ENCODE measurements at places on chromosomes 6 and 20. TPM values are rescaled to one million over a fixed set of nuclear protein-coding genes. Genes with fewer than 3 reads are reported as not detected.

Gene DLK2
- total RNA-seq = 0.86 TPM

Gene PPDPF
- 545 TPM for total RNA-seq

Gene OR2B2
- total RNA-seq = not detected

DNA sequence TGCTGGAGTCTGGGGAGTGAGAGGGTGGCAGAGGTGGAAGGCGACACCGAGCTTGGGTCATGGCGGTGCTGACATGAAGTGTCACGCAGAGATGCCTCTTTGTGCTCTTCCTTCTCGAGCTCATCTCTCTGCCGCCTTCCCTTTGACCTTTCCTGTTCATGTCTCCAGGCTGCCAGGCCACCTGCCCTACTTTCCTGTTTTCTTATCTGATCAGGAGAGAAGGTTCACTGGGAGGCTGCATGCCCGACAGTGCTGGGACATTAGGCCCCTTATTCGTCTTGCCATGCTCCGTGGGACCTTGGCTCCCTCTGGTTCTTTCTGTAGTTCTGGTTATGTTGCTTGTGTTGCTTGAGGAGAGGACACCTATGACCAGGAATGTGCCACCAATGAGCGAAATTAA, 33.2 kb downstream of the CST8 start:
- no peak for DNase-seq
- H3K36me3 ChIP-seq = no peaks in the 10 kb centered on the region
- no peak overlapping the region for H3K27ac ChIP-seq

DNA sequence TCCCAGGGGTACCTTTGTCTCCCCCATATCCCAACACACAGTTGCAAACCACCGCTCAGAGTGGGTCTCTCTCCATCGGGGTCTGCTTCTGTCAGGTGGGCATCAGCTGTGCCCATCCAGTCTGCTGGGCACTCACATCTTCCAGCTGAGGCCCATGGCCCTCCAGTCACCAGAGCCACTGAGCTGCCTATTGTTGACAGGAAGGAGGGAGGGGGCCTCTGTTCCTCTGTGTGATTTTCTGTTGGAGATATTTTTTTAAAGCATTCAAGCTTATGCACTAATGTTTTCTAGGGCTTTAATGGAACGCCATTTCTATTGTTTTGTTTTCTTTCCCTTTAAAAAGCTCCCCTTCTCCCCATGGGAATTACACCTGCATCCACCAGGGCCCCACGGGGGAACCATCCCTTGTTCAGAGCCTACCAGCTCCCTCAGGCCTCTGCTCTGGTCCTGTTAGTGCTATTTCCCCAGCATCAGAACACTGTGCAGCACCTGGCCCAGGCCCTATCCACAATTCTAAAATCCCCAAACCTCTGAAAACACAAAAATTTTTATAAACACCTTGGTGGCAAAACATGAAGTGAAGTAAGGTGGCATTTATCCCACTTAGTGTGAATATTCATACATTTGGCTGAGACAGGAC, 326.2 kb downstream of the CD83 start:
- H3K36me3 ChIP-seq = no peaks in the 10 kb centered on the region
- H3K27ac ChIP-seq = no peak overlapping the region
- no peak for DNase-seq

- H3K4me3 ChIP-seq = no peak overlapping the region
- H3K27ac ChIP-seq = no peak overlapping the region
- H3K36me3 ChIP-seq = peaks cover 4% of the 10 kb centered on the region
- H3K4me1 ChIP-seq = no peaks in the 10 kb centered on the region
- no peaks in the 10 kb centered on the region for H3K27me3 ChIP-seq
These were observed 18.8 kb downstream of the ARHGAP40 start for GRCh38 chr20:38620441-38620840.

- no peak overlapping the region for H3K27ac ChIP-seq
- H3K4me1 ChIP-seq = peaks cover 16% of the 10 kb centered on the region
- H3K4me3 ChIP-seq = no peak overlapping the region
- no peaks in the 10 kb centered on the region for H3K36me3 ChIP-seq
These were observed 25.5 kb downstream of the CLIC5 start for GRCh38 chr6:45990162-45990561.

- peaks cover 14% of the 10 kb centered on the region for H3K36me3 ChIP-seq
- no peaks in the 10 kb centered on the region for H3K27me3 ChIP-seq
- H3K4me3 ChIP-seq = peak overlapping the region; percentile 75
- DNase-seq = peak; percentile 96
These were observed 38.9 kb upstream of the PMEPA1 start for GRCh38 chr20:57748601-57749130.

- DNase-seq = no peak
- no peaks in the 10 kb centered on the region for H3K36me3 ChIP-seq
- H3K4me1 ChIP-seq = no peaks in the 10 kb centered on the region
- H3K27ac ChIP-seq = no peak overlapping the region
- H3K4me3 ChIP-seq = no peak overlapping the region
- no peaks in the 10 kb centered on the region for H3K27me3 ChIP-seq
These were observed 199.1 kb upstream of the BTBD3 start for GRCh38 chr20:11718474-11719094.

DNA sequence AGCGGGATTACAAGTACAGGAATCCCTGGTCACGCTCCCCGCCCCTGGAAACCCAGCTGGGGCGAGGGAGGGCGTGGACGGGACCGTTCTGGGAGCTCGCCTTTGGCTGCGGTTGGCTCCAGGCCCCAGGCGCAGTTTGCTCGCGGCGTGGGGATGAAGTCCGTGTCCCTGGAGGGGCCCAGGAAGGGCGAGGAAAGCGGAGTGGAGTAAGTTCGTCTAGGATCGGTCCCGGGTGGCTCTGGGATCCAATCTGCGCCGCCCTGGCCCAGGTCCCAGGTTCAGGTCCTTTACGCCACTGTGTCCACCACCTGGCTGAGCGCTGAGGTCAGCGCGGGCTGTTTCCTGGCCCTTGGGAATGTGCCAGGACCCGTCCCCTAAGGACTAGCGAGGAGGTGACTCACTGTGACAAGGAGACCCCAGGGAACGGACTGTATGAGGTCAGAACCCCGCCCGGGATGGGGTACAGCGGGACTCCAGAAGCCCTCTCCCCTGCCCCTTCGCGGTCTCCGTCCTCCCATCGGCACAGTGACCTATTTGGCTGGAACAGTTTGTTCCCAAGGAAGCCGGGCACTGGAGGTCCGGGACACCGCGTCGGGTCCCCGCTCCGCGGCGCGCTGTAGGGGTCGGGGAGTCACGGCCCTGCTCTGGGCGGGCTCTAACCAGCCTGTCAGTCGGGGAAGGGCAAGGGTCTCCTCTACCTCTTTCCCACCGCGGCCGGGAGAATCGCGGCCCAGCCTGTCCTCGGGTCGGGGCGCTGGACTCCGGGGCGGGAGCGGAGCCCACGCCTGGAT, 724 bp downstream of the CDKN1A start:
- no peaks in the 10 kb centered on the region for H3K27me3 ChIP-seq
- H3K4me1 ChIP-seq = peaks cover 70% of the 10 kb centered on the region
- H3K27ac ChIP-seq = peak overlapping the region; percentile 85
- H3K4me3 ChIP-seq = peak overlapping the region; percentile 99
- peaks cover 64% of the 10 kb centered on the region for H3K36me3 ChIP-seq
- peak; percentile 65 for DNase-seq

All from Calu3 (cell line).